ENCODE measurements at places on chromosomes 4 and X. TPM values are rescaled to one million over a fixed set of nuclear protein-coding genes. Genes with fewer than 3 reads are reported as not detected.

Gene ASB9
- total RNA-seq, result not detected

Gene LGI2
- under 0.01 TPM for total RNA-seq

Gene TEX13B
- total RNA-seq, result not detected

Gene PDLIM5
- total RNA-seq, result 28.4 TPM

Gene DCAF8L2
- not detected for total RNA-seq

Gene FSTL5
- not detected for total RNA-seq

Gene ABCG2
- total RNA-seq, result 1.3 TPM

Gene GTPBP6
- 36.2 TPM for total RNA-seq

Gene AIMP1
- 25.4 TPM for total RNA-seq

Gene SETD7
- total RNA-seq, result 80.8 TPM

Gene ZCCHC18
- 1.3 TPM for total RNA-seq

Gene ZAR1
- total RNA-seq, result not detected

Gene USP53
- total RNA-seq, result 102 TPM

Gene VSIG4
- total RNA-seq, result not detected

Gene C4orf54
- total RNA-seq, result under 0.01 TPM

Gene IL13RA1
- total RNA-seq, result 67.4 TPM

Gene HTR2C
- total RNA-seq, result not detected

Gene DMRTC1
- not detected for total RNA-seq

Gene CHRDL1
- total RNA-seq, result 9.0 TPM

Gene FRMD7
- total RNA-seq, result 0.26 TPM

Gene SYN1
- 0.17 TPM for total RNA-seq

Gene FAM47B
- total RNA-seq, result not detected

Gene LRRC66
- total RNA-seq, result 0.51 TPM

Gene SOD3
- total RNA-seq, result 34.8 TPM

Gene UGT8
- not detected for total RNA-seq

Gene LEF1
- 1.8 TPM for total RNA-seq

Gene MRFAP1
- 99.1 TPM for total RNA-seq

Gene KIT
- 0.50 TPM for total RNA-seq

Gene TMPRSS11D
- total RNA-seq, result not detected

Gene GAGE12H
- not detected for total RNA-seq

Data from fibroblast of lung (primary cell).